ENCODE measurements at places on chromosomes 7 and 10. TPM values are rescaled to one million over a fixed set of nuclear protein-coding genes. Genes with fewer than 3 reads are reported as not detected.
A peak's percentile ranks its signal among the peaks of the same experiment; 100 is the strongest.

DNA sequence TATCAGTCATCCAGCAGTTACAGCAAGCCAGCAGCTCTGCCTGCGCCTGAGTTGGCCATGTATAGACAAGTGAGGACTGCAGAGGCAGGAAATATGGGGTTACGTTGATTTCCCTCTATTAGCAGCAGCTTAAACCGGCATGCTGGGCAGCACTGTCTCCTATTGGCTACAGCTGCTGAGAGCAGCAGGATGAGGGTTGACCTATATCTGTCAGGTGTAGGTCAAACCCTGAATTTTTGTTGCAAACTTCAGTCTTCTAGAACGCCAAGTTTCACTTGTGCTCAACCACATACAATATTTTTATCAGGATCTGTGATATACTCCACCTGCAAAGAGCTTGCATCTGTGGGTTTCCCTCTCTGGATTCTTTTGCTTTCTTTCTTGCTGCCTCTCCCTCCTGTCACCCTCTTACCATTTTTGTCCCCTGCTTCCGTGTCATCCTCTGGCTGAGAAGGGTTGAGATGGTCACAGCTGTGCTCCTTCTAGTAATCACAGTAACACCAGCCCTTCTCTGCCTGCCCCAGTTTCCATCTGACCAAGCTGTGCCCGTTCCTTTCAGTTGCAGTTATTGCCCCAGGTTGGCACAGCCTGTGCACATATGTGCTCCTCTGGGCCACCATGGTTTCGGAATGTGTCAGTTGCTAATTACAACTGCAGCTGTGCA is 23.8 kb upstream of the GLCCI1 start:
- no peaks in the 10 kb centered on the region for H3K36me3 ChIP-seq
- no peak overlapping the region for H3K4me3 ChIP-seq
- no peaks in the 10 kb centered on the region for H3K4me1 ChIP-seq
- H3K27me3 ChIP-seq: no peaks in the 10 kb centered on the region
- H3K27ac ChIP-seq: peak overlapping the region; percentile 29
- DNase-seq: no peak

- no peaks in the 10 kb centered on the region for H3K27me3 ChIP-seq
- no peaks in the 10 kb centered on the region for H3K4me1 ChIP-seq
- H3K4me3 ChIP-seq: no peak overlapping the region
- H3K27ac ChIP-seq: no peak overlapping the region
- no peaks in the 10 kb centered on the region for H3K36me3 ChIP-seq
Observed at GRCh38 chr10:51675088-51675487, 24.3 kb downstream of the CSTF2T start.

DNA sequence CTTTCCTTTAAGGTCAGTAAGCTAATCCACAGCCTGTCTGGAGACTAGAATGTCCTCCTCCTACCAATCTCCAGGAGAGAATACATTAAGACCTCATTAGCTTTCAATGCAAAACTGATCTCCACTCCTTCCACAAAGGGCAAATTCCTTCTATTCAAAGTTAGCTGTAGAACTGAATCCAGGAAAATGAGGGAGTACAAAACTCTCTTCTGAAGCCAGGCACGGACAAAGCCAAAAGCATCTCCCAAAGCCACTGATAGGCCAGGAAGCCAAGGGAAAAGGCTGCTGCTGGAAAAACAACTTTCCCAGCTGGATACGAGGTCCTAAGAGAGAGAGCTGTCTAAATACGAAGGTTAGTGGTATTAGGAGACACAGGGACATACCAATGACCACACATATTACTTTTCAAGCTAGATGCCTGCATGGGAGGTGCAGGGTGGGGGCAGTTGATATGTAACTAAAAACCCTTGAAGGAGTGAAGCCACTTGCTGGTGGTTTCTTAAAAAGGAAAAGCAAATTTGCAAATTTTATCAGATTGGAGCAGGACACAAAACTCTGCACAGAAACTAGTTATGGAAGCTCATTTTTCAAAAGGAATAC is 43.6 kb downstream of the MKX start:
- no peak overlapping the region for H3K4me3 ChIP-seq
- H3K4me1 ChIP-seq: no peaks in the 10 kb centered on the region
- no peak overlapping the region for H3K27ac ChIP-seq
- H3K36me3 ChIP-seq: no peaks in the 10 kb centered on the region
- no peaks in the 10 kb centered on the region for H3K27me3 ChIP-seq

- no peak for DNase-seq
- no peaks in the 10 kb centered on the region for H3K4me1 ChIP-seq
- H3K27ac ChIP-seq: no peak overlapping the region
- H3K27me3 ChIP-seq: no peaks in the 10 kb centered on the region
Observed at GRCh38 chr10:127797339-127797738, 60.4 kb downstream of the FOXI2 start.

The ATG9B gene
- 0.46 TPM for total RNA-seq

The DEPP1 gene
- total RNA-seq: 59.3 TPM
